Memory B cell (primary cell): ENCODE measurements at places on chromosomes 13 and 19.

DNA sequence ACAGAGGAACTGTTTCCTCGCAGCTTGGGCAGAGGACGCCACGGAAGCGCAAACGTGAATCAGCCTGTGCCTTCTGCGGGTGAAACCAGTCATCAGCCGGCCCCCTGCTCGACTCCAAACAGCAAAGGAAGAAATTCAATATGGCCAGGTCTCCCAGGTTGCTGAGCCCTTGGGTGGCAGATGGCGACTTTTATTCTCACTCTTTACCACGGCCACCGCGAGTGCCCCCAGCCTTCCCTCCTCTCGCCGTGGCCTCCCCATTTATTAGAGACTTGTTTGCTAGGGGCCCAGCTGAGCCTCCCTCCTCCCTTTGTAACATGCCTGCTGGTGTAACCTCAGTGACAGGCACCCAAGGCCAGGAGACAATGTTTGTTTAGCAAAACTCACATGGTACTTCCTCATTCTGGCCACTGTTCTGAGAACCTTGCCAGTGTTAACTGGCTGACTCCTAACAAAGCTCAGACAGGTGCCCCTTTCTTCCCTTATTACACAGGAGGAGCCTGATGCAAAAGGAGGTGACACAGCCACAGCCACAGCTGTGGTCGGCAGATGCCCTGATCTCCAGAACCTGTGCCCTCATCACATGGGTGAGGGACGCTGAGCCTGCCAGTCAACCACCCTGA lies 5.8 kb downstream of the RAB20 start:
- DNase-seq = no peak

GRCh38 chr19:13670846-13671245 lies 93.5 kb upstream of the MRI1 start:
- DNase-seq = no peak

- DNase-seq = no peak
Measured at GRCh38 chr19:50051964-50052363, 26.2 kb downstream of the ZNF473 start.

DNA sequence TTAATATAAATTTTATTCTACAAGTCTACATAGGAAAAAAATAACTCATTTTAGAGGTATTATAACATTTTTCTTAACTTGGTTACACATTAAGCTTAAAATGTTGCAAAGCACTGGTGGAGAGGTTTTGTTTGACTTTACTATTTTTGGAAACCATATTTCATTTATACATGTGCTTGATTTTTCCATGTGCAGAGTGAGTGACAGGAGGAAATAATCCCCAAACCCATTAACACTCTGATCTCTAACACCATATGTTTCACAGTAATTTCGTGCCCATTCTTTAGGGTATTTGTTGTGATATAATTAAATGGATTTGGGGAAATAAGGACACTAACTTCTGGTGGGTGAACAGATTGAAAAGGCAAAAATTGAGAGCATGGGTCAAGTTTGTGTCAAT lies 2124.4 kb upstream of the PCDH20 start:
- no peak for DNase-seq

GRCh38 chr19:48685583-48685982 lies 10.2 kb upstream of the FUT2 start:
- DNase-seq = no peak

DNA sequence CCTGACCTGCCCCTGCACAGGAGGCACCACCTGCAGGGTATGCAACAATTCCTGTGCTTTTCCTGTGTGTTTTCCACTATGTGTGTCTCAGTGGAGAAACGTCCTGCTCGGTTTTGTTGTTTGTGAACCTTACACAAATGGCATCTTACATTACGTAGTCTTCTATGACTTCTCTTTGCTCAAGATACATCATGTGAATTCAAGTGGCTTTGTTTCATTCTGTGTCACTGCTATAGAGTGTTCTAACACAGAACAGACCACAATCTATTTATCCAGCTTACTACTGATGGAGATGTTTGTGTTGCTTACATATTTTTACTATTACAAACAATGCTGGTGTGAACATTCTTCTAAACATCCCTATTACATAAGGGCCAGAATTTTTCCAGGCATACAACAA lies 97.7 kb downstream of the ANKRD10 start:
- no peak for DNase-seq

GRCh38 chr13:98054301-98054700 lies 88.6 kb upstream of the FARP1 start:
- DNase-seq = no peak

GRCh38 chr19:19074196-19074882 lies 10.5 kb downstream of the SLC25A42 start:
- DNase-seq = no peak

DNA sequence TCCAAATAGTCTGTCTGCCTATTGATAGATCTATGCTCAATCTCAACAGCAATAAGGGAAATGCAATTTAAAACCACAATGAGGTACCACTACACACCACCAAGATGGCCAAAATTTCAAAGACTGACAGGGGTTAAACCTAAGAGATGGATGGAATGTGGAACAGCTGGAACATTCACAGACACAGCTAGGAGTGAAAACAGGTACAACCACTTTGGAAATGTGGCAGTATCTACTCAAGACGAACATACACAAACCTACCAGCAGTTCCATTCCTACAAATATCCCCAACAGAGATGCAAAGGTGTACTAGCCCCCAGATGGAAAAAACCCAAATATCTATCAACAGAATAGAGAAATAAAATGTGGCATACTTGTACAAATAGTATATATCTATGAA lies 86.4 kb downstream of the TSC22D1 start:
- DNase-seq = no peak

GRCh38 chr19:40281381-40282208 lies 3.5 kb downstream of the AKT2 start:
- no peak for DNase-seq
